Inflammatory macrophage treated with lipopolysaccharide for 4 hours (primary cell): ENCODE measurements at places on chromosomes 2 and 18.

GRCh38 chr2:14826518-14826917 is 194.0 kb downstream of the LRATD1 start:
- DNase-seq = no peak

- no peak for DNase-seq
These were observed 11.8 kb downstream of the FN1 start for GRCh38 chr2:215423928-215424540.

DNA sequence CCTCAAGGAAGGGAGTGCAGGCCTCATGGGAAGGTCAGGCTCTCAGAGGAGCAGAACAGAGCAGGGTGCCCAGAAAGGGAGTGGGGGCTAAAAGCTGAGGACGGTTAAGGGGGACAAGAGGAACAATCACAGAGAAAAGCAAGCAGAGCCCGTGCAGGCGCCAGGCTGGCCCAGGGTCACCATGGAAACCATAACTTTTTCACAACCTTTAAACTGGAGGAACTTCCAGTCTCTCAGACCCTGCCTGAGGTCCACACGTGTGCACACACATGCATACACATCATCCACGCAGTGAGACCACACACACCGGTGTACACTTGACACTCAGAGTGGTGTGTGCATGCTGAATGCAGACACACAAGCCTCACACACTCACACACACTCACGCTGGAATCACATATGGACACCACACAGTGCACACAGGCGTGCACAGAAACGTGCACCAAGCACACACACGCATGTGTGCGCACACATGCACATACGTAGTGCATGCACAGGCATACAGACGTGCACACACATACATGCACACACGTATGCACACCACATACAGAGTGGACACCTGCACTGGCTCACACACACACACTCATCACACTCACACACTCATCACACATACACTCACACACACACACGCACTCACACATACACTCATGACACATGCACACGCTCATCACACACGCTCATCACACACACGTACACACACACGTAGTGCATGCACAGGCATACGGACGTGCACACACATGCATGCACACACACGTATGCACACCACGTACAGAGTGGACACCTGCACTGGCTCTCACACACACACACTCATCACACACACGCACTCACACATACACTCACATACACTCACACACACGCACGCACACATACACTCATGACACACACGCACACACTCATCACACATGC is 37.2 kb upstream of the SNED1 start:
- peak; percentile 35 for DNase-seq

GRCh38 chr18:22466608-22467395 is 49.1 kb upstream of the CTAGE1 start:
- DNase-seq = no peak

GRCh38 chr2:26349690-26350089 is 3.1 kb upstream of the ADGRF3 start:
- no peak for DNase-seq
